Fibroblast of pulmonary artery (primary cell): ENCODE measurements at places on chromosomes 5 and 9.

DNA sequence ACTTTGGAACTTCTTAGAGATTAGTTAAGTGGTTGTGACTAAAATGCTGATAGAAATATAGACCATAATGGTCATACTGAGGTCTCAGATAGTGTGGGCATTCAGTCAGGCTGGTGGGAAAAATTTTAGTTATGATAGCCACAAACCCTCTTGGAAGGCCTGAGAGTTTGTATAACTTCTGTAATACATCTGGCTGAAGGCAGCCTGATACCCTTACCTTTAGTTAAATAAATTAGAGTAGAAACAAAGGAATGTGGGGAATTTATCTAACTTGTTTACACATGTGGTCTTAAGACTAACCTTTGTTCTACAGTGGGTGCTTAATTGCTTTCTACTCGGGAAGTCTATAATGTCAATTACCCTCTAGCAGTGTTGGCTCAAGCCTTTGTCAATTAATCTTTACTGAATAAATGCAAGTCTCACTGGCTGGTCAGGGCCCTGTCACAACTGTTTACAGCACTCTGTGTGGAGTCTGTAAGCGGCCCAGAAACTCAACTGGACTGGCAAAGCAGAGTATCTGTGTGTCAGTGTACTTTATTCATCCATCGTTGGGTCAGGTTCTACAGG lies 184.0 kb downstream of the FBXO4 start:
- no peak for DNase-seq

GRCh38 chr5:136605638-136606037 lies 240.3 kb upstream of the TRPC7 start:
- DNase-seq = peak; percentile 26

GRCh38 chr5:14700478-14701436 lies 36.2 kb downstream of the OTULIN start:
- no peak for DNase-seq

DNA sequence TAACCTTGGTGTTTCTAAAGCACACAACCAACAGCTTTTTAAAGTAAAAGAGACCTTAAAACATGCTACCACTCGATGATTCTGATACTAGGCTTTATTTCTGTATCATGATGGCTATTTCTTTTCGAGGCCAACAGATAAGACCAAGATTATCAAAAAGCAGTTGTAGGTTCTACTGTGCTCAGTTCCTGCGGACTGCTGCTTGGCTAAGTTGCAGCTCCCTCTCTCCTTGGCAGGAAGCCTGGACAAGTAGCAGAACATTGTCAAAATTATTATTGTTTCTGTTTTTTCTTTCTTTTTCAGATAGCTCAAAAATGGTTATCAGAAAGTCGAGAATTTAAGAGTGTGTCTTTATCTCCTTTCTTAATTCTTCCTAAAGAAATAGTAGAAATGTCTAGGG lies 607.6 kb downstream of the PTPRD start:
- DNase-seq = peak; percentile 1

GRCh38 chr5:156155598-156155997 lies 171.4 kb upstream of the SGCD start:
- no peak for DNase-seq

DNA sequence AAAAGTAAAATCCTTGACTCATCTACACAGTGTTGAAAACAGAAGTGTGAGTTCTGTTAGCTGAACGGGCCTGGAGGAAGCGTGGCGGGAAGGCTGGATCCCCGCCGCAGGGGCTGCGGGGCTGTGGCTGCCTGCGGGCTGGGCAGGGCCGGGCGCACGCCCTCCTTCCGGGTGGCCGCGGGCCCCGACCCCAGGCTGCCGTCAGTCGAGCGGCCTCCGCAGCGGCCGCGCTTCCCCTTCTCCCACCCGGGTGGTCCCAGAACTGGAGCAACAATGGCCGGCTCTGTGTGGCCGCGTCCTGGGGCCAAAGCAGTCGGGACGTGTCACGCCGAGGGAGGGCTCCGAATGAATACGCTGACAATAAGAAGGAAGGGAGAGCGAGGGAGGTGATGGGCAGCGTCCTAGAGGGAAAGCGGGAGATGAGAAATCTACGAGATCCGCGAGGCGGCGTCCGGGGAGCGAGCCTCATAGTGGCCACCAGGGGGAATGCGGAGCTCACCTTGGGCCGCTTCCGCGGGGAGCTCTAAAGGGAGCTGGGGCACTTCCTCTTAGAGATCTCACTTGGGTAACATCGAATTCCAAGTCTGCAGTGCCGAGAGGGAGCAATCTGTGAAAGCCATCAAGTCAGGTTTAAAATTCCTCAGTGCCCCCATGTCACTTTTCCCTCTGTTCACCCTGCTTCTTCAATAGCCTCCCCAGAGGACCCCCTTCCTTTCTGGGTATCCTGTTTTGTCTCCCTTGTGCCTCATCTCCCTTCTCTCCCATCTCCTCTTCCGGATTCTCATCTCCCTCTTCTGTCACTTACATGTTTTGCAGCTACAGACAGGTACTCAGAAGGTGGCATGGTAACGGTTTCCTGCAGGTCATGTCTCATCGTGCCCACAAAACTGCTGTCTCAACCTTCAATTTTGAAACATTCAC lies 83.9 kb downstream of the SLC1A3 start:
- peak; percentile 77 for DNase-seq

GRCh38 chr5:51382521-51383130 lies 622 bp upstream of the ISL1 start:
- no peak for DNase-seq

GRCh38 chr5:173583346-173583745 lies 33.1 kb downstream of the BOD1 start:
- DNase-seq = no peak

DNA sequence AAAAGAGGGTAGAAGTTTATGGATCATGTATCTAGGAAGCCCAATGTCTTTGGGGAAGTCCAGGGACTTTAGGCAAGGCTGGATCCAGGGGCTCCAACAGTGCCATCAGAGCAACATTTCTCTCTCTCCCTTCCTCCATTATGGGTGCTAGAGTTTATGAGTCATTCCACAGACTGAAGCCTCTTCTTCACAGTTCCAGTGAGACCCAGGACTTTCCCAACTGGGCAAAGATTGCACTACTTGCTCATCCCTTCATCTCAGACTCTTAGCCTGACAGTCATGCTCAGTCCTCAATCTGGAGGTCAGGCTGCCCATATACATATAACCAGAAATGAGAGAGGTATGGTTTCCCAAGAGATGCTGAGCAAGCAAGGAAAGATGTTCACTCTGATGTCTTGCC lies 110.7 kb downstream of the FEM1C start:
- DNase-seq = no peak

DNA sequence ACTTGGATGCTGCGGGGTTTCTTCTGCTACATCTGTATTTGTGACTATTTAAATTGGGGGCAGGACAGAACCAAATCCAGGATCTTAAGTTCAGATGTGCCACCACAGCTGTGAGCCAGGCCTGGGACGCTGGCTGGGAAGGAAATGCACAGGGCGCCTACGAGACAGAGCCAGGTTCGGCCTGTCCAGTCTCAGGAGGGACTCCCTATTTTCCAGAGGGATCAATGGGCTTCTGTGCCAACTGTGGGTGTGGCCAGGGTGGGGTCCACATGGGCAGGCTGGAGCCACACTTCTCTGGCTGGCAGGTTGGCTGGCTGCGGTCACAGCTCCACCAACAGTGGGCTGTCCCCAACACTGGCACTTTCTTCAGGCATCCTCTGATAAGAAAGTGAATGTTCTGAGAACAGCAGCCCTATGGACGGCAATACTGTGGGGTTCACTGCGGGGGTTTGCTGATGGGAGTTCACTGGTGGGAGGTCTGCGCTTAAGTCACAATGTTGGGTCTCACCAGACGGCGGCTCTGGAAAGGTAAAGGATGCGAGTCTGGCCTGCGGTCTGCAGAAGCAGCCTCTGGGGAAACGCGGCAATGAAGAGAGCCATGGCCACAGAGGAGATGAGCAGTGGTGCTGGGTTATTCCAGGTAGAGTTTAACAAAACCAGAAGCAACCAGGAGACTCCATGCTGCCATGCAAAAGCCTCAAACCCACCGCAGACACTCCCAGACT lies 78.1 kb downstream of the DAP start:
- no peak for DNase-seq

DNA sequence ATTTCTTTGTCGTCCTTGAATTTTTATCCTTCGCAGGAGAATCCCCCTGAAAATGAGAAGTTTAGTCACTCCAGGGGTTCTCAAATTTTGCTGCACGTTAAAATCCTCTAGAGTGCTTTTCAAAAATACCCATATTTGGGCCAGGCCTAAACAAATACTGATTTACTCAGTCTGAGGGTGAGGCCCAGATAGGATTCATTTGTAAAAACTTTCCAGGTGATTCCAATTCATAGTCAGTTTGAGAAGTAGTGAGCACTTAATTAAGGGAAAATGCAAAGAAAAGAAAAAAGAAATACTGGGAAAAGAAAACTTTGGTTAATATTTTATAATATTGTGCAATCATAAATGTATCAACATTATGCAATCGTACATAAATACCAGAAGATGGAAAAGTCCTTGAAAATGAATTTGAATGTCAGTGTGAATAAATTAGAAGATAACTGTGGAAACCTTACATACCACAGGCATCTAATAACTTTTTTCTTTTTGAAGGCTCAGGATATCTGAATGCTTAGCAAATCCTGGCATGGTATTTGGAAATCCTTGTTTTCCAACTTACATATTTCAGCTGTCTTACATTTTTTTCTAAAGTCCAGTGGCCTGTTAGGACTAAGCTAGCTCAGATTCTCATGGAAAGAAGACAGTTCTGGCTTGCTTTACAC lies 116.5 kb upstream of the DAPK1 start:
- DNase-seq = peak; percentile 88

GRCh38 chr9:32986971-32987370 lies 14.5 kb downstream of the APTX start:
- no peak for DNase-seq

DNA sequence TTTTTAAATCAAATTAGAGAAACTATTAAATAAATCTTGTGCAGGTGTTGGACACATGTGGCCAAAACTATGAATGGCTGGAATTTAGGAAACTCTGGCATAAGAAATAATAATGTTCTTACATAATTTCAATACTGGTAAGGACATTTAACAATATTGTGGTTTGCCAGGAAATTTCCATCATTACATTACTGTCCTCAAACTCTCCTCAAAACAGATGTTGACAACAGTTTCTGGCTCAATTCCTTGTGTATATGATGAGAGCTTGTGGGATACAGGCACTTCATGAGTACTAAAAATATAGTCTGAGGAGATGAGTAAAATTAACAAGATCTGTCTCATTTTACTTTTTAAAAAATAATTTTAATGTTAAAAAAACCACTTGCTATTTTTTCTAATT lies 27.9 kb downstream of the MCTP1 start:
- no peak for DNase-seq
